ENCODE measurements at places on chromosomes 5 and 9. TPM values are rescaled to one million over a fixed set of nuclear protein-coding genes. Genes with fewer than 3 reads are reported as not detected.

DNA sequence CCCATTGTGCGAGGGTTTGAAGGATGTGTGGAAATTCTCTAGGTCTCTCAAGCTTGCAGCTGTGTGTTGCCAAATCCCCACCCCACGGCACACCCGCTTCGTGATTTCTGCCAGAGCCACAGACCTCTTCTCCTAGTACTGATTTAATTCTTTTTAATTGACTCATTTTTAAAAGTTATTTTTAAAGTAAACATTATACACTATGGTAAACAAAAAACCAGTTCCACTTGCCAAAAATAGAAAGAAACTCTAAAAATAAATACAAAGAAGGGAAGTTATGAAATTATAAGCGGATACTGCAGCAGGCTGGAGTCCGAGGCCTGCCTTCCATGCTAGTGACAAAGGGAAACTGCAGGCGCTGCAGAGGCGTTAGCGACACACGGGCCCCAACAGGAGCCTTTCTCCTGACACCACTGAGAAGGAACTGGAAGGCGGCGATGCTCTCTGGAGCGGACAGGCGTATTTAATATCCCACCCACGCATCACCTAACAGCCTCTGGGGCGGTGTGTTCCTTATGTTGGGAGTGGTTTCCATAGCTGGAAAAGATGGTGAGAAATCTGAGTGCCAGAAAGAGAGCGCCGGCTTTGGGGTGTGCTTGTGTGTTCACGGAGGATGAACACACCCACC, 122.5 kb downstream of the COL23A1 start:
- no peak for DNase-seq

DNA sequence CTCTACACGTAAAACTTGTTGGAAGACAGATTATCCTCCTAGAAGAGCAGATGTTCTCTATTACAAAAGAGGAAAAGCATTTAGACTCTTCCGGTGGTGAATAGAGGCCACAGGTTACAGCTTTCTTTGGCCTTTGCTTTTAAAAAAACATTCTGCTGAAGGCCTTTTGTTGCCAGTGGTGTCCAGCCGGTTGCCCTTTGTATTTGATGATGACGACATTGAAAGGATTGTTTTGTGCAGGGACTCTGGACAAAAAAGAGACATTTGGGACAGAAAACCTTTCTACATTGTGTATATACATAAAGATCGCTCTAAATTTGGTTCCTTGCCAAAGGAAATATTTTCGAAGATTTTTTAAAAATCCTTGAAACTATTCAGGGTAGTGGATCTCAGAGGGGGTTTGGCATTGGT, 180.3 kb downstream of the C9orf152 start:
- DNase-seq, result no peak

DNA sequence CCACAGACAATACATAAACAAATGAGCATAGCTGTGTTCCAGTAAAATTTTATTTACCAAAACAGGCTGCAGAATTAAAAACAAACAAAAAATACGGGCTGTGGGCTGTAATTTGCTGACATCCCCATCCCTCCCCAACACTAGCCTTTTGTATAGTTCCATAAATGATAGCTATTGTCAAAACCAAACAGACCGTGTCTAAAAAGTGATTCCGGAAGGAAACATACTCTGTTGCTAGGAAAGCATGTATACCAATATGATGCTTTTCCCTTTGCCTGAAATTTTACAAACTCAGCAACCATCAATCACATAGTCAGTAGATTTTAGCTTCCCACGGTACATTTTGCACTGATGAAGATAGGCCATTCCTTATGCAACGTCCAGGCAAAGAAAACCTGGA, 80.0 kb downstream of the TMEM215 start:
- no peak for DNase-seq

DNA sequence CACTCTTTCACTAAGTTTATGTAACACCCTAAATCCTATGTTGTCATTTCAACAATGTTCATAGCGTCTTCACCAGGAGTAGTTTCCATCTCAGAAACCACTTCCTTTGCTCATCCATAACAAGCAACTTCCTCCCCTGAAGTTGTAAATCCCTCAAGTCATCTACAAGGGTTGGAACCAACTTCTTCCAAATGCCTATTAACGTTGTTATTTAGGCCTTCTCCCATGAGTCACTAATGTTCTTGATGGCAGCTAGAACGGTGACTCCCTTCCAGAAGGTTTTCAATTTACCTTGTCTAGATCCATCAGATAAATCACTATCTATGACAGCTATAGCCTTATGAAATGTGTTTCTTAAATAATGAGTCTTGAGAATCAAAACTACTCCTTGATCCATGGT, 73.3 kb upstream of the TARS1 start:
- no peak for DNase-seq

DNA sequence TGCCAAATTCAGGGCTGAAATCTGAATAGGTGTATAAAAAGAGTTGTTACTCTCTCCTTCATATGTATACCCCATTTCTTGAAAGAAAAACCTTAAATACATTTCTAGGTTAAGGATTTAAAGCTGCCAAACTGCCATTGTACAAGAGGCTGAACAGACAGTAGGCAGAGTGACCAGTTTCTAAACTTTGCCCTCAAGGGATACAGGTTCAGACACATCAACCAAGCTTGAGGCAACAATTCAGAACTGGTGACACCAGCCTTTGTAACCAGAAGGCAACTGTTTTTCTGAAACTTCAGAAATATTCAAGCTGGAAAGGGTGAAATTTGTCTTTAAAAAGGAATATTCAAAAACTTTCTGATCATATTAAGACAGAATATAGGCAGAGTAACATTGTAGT, 47.5 kb downstream of the FAM114A2 start:
- DNase-seq, result no peak

- no peak for DNase-seq
Observed at GRCh38 chr5:10301266-10301665, 6.4 kb downstream of the CMBL start.

DNA sequence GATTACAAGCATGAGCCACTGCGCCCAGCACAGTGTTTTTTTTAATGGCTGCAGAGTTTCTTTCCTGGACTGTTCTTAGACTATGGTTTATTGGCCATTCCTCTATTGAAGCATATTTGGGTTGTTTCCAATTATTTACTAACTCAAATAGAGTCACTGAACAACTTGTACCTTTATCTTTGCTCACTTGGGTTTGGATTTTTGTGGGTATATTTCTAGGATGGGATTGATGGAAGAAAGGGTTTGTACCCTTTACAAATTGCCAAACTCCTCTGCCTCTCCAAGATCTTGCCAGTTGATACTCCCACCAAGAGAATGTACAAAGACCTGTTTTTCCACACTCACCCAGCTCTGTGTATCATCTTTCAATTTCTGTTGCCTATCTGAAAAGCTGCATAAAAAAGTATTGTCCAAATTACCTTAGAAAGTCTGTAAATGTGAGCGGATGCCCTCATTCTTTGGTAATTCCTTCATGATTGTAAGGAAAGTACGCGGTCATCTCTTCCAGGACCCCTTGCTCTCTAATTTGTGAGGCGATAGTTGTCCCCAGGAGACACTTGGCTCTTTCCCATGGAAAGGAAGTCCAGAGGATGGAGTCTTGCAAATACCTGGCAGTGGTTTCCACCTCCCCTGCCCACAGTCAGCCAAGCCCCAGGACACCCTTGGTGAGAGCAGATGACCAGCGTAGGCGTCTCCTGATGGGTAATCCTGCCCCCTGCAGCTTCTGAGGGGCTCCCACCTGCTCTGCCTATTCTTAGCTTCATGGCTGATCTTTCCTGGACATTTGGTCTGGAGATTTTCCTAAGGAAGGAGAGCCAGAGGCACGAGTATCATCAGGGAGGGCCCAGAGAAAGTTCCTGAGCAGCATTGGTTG, 33.0 kb downstream of the ARHGEF37 start:
- DNase-seq, result no peak

DNA sequence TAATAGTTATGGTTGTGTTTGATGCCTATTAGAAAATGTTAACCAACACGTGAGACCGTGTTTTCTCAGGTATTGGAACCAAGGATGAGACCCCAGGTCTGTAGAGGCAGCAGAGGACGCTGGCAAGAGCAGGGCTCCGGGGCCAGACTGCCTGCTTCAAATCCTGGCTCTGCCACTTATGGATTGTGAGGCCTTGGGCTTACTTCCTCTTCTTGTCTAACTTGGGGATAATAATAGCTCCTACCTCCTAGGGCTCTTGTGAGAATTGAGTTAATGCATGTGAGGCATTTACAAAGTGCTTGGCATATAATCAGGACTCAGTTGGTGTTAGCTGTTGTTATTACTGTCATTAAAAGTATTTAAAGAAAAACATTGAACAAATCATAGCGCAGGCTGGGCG, 85.5 kb upstream of the PITX1 start:
- DNase-seq, result no peak

- DNase-seq, result no peak
Observed at GRCh38 chr5:39274398-39275085, 55.2 kb upstream of the FYB1 start.

- DNase-seq, result no peak
Observed at GRCh38 chr5:136513430-136513829, 148.1 kb upstream of the TRPC7 start.

ANKRD31 gene
- total RNA-seq, result not detected

ZBTB34 gene
- total RNA-seq, result 16.6 TPM

GLRX gene
- total RNA-seq, result 148 TPM

C7 gene
- 105 TPM for total RNA-seq

Data from thoracic aorta (tissue), 2 donors.